Smooth muscle cell of trachea (primary cell): ENCODE measurements at places on chromosomes 12 and 14. TPM values are rescaled to one million over a fixed set of nuclear protein-coding genes. Genes with fewer than 3 reads are reported as not detected.

The PDE3A gene
- 0.50 and 2.6 TPM in 2 replicates for total RNA-seq

The RFX4 gene
- not detected in 2 replicates for total RNA-seq

The LRRIQ1 gene
- total RNA-seq, result 0.17 and 0.44 TPM in 2 replicates

The KRT72 gene
- total RNA-seq, result not detected in 2 replicates

The KITLG gene
- total RNA-seq, result 71.6 and 96.4 TPM in 2 replicates

The CPNE6 gene
- total RNA-seq, result not detected in 2 replicates

The RILPL2 gene
- 3.8 and 4.0 TPM in 2 replicates for total RNA-seq

The PLA2G1B gene
- 0.33 TPM in 1 of 2 replicates, not detected in the other for total RNA-seq

The TAS2R31 gene
- total RNA-seq, result 5.1 and 9.2 TPM in 2 replicates
